ENCODE measurements at places on chromosomes 1 and 21. TPM values are rescaled to one million over a fixed set of nuclear protein-coding genes. Genes with fewer than 3 reads are reported as not detected.

Gene GPATCH2
- 22.5 TPM for total RNA-seq

- peak; percentile 24 for DNase-seq
These were observed 4.3 kb upstream of the SPATC1L start for GRCh38 chr21:46188226-46189212.

Gene CADM3
- 46.4 TPM for total RNA-seq

DNA sequence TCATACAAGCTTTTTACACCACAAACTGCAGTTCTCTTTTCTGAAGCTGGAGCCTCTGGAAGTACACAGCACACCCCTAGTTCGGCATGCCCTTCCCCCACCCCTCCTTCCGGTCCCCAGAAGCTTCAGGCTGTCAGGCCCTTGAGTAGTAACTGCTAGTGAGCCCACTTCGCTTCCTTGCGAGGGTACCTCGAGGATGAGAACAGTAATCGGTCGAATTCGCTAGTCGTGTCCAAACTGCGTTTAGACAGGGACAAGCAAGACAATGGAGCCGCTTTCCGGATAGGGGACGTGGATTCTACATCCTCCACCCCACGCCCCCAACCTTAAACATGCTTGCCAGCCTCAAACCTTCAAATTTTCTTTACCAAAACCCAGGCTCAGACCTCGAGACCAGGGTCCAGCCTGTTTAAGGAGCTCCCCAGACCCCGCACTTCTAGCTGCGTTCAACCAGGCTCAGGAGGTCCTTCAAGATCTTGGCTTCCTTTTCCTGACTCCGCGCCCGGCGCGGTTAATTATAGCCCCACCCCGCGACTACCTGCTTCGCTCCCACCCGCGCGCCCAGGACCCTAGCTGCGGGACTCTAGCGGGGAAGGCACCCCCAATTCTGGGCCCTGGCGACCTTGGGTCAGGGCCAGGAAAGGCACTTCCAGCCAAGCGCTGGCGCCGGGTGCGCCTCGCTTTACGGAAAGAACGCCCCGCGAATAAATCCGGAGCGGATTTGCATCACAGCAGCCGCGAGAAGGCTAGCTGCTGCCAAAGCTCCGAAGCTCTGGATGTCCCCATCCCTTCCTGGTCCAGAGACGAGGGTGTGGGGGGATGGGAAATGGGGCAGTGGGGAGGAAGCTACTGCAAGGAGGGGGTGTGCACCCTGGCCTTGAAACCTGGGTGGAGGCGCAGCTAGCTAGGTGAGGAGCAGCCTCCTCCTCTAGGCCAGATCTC lies 8.1 kb upstream of the TSPAN1 start:
- DNase-seq = no peak

DNA sequence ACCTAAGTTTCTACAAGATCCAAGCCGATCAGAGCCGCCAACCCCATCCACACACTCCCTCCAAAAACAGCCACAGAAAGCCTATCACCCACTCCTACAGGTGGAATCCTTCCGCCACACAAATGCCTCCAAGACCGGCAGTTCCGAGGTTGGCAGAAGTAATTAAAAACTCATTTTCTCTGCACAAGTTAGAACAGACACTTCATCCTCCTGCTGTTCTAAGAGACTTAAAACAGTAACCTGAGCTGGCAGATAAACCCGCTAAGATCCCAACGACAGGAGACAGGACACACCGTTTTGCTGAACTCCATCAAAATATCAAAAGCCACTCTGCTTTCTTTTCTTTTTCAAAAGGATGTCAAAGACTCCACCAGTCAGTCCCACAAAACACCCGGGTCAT lies 2.8 kb downstream of the SSBP3 start:
- DNase-seq = no peak

GRCh38 chr1:66274634-66275033 lies 259.3 kb upstream of the SGIP1 start:
- no peak for DNase-seq

Gene S100A12
- 87.6 TPM for total RNA-seq

DNA sequence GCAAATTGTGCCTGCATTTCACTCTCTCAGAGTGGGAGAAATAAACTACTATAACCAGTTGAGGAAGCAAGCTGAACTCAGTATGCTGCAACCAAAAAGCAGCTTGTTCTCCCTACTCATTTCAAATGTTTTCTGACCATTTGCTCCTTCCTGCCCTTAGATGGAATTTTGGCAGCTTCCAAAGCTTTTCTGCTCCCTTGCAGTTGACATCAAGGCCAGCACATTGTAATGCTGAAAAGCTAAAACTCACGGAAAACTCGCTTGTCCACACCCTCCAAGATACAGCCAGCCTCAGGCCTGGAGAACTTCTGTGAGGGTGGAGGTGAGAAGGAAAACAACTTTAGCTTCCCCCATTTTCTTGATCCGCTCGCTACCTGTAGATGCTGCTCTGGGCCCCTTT lies 5.0 kb upstream of the CHML start:
- DNase-seq = no peak

GRCh38 chr1:108881369-108881768 lies 4.6 kb downstream of the GPSM2 start:
- peak; percentile 38 for DNase-seq

- no peak for DNase-seq
These were observed 39.4 kb downstream of the VANGL2 start for GRCh38 chr1:160439718-160440117.

DNA sequence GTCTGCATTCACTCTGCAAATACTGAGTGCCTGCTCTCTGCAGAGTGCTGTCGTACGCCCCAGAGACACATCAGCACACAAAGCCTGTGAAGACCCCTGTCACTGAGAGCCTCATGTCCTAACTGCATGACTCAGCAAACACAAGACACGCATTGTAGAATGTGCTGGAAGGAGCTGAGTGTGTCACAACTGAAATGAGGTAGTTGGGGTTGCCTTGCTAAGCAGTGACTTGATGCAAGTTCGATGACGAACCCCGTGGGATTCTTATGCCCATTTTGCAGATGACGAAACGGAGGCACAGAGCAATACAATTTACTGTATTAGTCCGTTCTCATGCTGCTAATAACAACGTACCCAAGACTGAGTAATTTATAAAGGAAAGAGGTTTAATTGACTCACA lies 65.1 kb downstream of the RIPK4 start:
- DNase-seq = no peak

Gene CYP2J2
- total RNA-seq = 5.0 TPM

Gene CFAP45
- total RNA-seq = 1.3 TPM

GRCh38 chr21:33373451-33373850 lies 29.8 kb upstream of the IFNGR2 start:
- DNase-seq = no peak

Gene CD101
- total RNA-seq = 1.4 TPM

GRCh38 chr1:216883518-216883917 lies 160.3 kb upstream of the ESRRG start:
- no peak for DNase-seq

- DNase-seq = no peak
These were observed 66.0 kb downstream of the MATN1 start for GRCh38 chr1:30657131-30658013.

GRCh38 chr1:39103328-39104157 lies 77.4 kb downstream of the NDUFS5 start:
- no peak for DNase-seq

Gene S100A2
- not detected for total RNA-seq

DNA sequence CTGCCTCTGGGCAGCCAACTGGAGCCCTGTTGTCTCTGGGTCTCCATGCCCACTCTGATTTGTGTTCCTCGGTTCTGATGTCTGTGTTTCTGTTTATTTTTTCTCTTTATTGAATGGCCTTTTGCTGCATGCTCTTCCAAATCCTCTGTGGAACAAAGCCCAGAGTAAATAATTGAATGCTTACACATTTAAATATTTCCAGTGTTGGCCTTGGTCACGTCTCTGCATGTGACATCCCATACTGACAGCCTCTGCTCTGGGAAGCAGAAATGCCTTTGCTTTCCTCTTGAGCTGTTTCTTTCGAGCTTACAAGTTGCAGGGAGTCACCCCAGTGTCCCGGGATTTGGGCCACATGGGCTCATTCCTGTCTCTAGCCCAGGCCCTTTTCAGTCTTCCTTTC lies 267.9 kb downstream of the PTPRU start:
- no peak for DNase-seq

GRCh38 chr1:41341772-41342562 lies 19.3 kb upstream of the FOXO6 start:
- DNase-seq = no peak

DNA sequence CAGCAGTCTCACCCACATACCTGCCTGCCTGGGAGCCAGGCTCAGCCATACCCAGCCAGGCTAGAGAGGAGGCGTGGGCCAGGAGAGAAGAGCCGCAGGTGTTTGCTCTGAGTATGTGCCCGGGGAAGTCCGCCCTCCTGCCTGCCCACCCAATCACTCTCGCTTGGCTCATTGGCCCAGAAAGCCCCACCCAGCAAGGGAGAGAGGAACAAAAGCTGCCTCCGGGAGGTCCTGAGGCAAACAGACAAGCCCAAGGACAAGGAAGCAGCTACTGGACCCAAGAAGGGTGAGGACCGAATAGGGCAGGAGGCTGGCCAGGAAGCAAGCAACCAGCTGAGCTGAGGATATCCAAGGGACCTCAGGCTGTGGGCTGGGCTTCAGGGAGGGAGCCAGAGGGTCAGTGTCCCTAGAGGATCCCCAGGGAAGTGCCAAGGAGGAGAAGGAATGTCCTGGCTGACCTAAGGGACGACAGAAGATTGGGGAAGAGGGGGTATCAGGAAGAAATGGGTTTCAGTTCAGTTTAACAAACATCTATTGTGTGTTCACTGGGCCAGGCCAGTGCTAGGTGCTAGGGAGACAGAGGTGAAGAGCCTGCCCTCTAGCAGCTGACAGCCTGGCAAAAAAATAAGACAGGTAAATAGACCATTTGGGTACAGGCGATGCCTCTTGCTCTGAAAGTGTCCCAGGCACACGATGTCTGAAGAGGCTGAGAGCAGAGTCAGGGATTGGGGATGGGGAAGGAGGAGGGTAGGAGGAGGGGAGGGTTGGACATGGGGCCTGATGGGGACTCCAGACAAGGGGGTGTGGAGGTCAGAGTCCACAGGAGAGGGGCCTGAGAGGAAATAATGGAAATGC lies at the start of gene GJB4:
TSS of gene GJB4 (plus strand) at position 238 of the 855 bp plus-strand sequence. CDS start 1,515 bp downstream, outside the sequence.
- DNase-seq = no peak

- DNase-seq = no peak
These were observed 614.5 kb upstream of the ADGRL2 start for GRCh38 chr1:81186261-81186660.

DNA sequence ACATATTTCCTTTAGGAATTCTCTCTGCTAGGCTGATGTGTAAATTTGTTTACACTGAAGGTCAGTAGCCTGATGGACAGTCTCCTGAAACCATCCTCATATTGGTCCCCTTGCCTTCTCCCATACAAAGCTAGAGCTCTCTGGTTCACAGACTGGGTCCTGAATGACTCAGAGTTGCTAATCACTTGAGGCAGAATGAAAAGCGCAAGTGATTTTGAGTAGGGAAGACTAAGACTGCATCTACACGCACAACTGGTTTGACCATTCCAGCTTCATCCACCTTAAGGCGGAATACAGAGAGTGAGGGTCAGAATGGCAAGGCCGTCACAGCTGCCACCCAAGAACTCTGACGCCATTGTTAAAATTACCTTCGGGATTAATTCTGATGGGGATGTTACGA lies 70.2 kb upstream of the KIF26B start:
- no peak for DNase-seq

GRCh38 chr1:192518700-192519099 lies 56.9 kb upstream of the RGS1 start:
- no peak for DNase-seq

Gene MTARC2
- 16.5 TPM for total RNA-seq

Gene TTLL7
- 40.1 TPM for total RNA-seq

DNA sequence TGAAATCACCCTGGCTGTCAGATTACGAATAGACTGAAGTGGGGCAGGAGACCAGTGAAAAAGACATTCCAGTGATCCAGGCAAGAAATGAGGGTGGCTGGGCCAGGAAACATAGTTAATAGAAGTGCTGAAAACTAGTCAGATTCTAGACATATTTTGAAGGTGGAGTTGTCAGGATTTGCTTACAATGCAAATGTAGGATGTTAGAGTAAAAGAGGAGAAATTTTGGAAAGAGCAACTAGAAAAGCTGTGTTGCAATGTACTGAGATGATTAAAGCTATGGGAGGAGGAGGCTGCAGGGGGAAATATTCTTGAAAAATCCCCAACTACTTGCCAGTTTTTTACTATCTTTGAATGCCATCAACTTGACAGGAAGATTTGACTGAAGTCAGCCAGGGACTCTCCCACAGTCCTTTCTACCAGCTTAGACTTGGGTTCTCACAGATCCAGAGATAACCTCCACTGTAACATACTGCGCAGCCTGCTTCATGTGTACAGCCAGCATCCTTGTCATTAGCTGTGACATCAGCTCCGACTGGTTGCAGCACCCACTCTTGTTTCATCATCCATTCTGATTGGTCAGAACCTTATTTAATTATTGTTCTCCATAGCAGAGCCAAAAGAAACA lies 109.7 kb downstream of the TSEN15 start:
- DNase-seq = no peak

Gene FCAMR
- total RNA-seq = 0.20 TPM

DNA sequence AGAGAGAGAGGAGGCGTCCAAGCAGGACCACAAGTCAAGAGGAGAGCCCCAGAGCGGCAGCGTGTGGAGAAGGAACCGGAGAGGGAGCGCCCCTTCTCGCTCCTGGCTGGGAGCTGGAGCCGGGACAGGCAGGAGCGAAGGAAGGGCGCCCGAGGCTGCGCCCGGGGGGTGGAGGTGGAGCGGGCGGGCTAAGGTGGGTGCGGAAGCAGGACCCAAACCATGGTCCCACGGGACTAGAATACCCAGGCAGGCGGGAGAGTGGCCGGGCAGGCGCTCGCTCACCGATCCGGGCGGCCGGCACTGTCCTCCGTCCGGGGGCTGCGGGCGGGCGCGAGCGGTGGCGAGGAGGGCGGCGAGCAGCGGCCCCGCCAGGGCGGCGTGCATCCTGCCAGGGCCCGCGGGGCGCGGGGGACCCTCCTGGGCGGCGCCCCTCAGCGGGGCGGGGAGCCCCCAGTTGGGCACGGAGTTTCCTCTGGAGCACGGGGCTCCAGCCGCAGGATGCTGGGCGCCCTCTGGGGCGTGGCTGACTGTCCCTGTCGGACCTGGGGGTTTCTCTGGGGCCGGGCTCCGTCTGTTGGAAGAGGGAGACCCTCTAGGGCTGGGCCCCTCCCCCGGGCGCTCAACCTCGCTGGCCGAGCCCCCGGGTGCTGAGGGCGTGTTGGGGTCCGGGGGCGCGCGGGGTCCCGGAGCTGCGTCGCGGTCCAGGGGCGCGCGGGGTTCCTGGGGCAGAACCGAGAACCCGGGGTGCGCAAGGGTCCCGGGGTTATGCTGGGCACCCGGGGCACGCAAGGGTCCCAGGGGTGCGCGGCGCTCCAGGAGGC lies 569 bp downstream of the TRABD2B start:
- no peak for DNase-seq

Gene PLCH2
- 3.3 TPM for total RNA-seq

- no peak for DNase-seq
These were observed 67.5 kb upstream of the DUSP10 start for GRCh38 chr1:221809091-221810029.

Gene LYPD8
- not detected for total RNA-seq

DNA sequence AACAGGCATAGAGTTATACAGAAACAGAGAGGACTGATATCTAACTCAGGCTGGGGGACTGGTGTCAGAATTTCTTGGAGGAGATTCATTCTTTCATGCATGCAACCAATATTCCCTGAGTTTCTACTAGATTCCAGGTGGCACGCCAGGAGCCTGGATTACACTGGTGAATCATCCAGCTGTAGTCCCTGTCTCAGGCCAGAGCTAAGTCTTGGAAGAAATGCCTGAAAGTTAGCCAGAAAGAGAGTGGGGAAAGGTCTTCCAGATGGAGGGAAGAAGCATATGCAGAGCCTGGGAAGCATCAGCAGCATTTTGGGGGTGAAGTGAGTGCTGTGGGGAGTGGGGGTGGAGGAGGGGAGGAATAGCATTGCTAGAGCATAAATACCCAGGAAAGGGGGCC lies 239.1 kb downstream of the OMA1 start:
- DNase-seq = no peak

GRCh38 chr1:198848649-198849048 lies 209.8 kb downstream of the PTPRC start:
- DNase-seq = no peak

Data from spinal cord (tissue), 10 donors.